ENCODE measurements at places on chromosomes 7 and 10.

DNA sequence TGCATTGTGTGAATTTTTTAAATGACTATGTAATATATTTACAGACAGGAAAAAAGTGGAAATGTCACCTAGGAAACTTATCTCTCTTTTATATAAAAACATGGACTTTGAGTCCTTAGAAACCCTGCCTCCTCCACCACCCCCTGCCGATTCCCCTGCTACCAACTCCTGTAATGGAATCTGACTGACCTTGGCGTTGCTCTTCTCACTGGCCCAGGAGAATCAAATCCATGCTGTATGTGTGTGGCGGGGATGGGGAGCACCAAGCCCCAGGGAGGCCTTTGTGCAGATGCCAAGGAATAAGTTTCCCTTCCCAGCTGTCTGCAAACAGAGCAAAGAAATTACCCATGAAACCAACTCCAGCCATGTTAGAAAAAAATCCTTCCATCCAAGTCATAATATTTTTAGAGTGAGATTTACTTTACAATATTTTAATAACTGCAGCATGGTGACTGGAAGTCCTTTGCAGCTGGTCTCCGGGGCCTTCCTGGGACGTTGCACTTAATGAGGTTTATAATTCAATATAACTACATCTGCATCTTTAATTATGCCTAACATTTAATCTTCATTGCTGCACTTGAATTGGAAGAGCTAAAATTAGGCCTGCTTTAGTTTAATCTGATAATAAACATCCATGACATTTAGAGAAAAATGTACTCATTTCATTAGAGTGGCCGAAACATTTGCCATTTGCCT lies 111.4 kb upstream of the CACUL1 start:
- no peak for DNase-seq

GRCh38 chr7:54921116-54921515 lies 97.7 kb upstream of the EGFR start:
- DNase-seq: peak; percentile 18

DNA sequence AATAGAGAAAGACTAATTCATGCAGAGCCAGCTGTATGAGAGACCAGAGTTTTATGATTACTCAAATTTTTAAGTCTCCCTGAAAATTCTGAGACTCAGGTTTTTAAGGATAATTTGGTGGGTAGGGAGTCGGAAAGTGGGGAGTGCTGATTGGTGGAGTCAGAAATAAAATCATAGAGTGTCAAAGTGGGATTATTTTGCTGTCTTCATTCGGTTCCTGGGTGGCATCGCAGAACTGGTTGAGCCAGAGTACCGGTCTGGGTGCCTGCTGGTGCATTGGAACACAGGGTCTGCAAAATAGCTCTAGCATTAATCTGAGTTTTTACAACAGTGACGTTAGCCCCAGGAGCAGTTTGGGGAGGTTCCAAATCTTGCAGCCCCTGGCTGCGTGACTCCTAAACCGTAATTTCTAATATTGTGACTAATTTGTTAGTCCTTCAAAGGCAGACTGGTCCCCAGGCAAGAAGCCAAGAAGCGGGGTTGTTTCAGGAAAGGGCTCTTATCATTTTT lies 32.4 kb downstream of the GPRIN2 start:
- DNase-seq: no peak

- DNase-seq: no peak
Observed at GRCh38 chr7:42400961-42401360, 164.0 kb upstream of the GLI3 start.

DNA sequence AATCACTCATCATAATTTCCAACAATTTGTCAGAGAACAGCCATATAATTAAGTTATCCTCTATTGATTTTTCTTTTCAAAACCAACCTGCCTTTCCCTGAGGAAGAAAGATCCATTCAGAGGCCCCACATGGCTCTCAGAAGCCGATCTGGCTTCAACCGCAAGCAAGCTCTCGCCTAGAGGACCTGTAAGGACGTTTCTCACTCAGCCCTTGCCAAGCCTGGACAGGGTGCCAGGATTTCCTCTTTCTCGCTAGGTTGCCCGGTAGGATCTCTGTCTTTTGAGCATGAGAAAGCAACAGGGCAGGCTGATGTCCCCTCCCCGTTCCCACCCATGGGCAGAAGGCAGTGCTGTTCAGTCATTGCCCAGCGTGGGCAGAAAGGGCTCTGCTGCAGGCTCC lies 13.0 kb downstream of the AIFM2 start:
- DNase-seq: no peak

DNA sequence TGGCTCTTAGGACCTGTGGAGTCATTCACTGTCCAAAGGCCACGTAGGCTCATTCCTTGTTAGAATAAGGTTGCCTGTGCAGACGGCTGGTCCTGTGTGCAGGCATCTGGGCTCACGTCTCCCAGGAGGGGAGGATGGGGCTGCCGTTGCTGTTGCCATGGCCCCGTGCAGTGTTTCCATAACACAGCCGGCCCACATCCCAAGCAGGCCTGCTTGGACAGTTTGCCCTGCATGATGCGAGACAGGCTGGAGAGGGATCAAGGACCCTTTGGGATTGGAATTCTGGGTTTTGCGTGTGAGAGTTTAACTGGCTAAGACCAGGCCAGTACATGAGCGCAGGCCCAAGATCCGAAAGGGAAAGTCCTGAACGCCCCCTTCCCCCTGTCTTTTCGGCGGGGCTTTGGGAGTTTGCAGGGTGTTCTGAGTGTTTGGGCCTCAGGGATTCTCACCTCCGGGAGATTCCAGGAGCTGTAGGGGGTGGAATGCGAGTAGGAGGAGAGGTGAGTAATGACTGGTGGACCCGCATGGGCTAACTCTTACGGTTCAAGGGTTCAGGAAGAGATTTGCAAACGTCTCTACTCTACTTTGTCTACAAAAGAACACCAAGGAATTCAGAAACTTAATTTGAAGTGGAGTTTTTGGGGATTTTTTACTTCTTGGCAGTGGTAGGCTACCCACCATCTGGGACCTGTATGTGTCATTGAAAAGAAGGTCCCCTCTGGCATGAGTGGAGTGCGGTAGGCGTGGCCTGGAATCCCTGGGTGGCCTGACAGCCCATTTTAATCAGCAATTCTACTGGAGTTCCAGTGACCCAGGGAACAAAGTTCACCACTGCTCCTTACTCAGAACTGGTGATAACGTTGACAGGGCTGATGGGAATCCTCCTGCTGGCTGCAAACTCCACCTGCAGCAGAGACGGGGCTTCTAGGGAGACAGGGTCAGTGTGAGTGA lies 125.4 kb downstream of the ITIH5 start:
- peak; percentile 31 for DNase-seq

- DNase-seq: no peak
Observed at GRCh38 chr7:112156412-112156811, 49.8 kb downstream of the DOCK4 start.

DNA sequence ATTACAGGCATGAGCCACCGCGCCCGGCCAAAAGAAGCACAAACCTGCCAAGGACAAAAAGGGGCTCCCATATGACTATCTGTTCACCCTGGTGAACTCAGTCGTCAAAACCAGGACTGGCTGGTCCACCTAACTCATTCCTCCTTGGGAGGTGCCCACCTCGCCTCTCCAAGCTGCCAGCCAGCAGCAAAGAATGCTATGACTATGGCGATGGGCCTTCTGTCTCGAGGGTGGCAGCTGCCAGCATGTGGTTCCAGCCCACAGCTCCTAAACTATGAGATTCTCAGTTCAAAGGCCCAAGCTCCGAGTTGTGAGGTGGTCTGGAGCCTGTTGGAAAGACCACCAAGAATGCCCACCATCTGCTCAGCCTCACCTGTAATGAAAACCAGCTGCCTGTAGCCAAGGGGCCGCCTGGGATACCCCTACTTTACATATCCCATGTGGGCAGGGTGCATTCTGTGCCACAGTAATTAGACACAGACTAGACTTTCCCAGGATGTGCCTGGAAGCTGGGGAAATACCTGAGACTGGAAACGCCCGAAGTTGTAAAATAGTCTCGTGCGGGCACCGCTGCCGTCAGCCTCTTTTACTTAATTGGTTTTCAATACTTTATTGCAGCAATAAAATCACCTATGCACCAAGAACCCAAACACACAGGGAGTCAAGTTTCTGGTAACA lies 71.1 kb downstream of the ZRANB1 start:
- DNase-seq: no peak

Measured in GM03348 (cell line).